WTC11 (cell line): ENCODE measurements at places on chromosomes 5 and 9.

DNA sequence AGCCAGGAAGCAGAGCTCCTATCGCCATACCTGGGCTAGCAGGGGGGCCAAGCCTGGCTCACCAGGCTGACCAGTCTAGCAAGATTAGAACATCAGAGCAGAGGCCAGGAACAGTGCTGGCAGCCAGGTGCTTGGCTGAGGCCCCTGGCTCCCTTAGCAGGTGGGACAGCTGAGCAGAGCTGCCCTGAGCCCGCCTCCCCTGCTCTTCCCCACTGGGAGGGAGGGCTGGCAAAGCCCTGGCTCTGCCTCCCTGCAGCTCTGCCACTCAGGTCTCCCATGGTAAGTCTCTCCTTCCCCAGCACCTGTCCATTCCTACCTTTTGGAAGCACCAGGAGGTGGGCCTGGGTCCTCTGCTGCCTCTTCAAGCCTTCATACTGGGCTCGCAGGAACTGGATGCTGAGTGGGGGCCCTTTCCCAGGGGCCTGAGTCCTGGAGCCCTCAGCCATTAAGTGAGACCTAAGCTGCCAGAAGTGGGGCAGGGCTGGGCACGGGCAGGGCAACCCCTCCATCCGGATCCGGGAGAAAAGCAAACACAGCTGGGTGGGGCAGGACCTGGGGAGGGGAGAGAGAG lies 803 bp downstream of the C9orf152 start:
- H3K4me3 ChIP-seq: no peak overlapping the region
- H3K27me3 ChIP-seq: peaks cover 4% of the 10 kb centered on the region; the same call in 1 of the 2 replicates
- no peaks in the 10 kb centered on the region for H3K4me1 ChIP-seq
- no peak for DNase-seq
- no peak overlapping the region for H3K27ac ChIP-seq

- H3K4me1 ChIP-seq: peaks cover 9% of the 10 kb centered on the region
- H3K36me3 ChIP-seq: no peaks in the 10 kb centered on the region
- H3K27me3 ChIP-seq: no peaks in the 10 kb centered on the region; the same call in none of the 2 replicates
- no peak overlapping the region for H3K4me3 ChIP-seq
Observed at GRCh38 chr5:171480239-171480638, 60.8 kb downstream of the FGF18 start.

DNA sequence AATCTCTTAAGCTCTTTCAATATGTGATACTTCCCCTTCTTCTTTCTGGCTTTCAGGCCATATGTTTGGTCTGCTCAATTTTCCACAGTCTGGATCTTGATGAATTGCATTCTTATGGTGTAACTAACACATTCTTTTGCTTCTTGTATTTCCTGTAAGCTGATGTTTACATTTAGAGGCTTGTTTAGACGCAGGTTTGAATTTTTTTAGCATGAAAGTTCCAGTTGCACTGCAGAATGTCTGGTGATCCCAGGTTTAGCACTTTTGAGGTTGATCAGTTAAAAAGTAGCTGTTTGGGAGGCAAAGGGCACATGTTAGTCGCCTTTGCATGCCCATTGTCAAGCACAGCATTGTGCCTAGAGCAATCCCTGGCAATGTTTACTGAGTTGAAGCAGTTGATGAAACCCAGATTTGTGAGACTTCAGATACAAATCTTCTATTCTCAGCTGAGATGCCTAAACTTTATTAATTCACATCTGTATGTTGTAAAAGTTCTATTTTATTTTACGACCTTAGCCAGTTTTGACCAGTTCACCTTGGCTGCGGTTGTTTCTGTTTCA lies 59.6 kb upstream of the SPATA31C2 start:
- DNase-seq: no peak
- H3K27ac ChIP-seq: no peak overlapping the region
- H3K4me3 ChIP-seq: no peak overlapping the region

GRCh38 chr9:87698069-87698809 lies 27.7 kb upstream of the CTSL start:
- no peak overlapping the region for H3K27ac ChIP-seq
- H3K4me1 ChIP-seq: peaks cover 6% of the 10 kb centered on the region; the same call in 1 of the 2 replicates
- no peaks in the 10 kb centered on the region for H3K27me3 ChIP-seq
- DNase-seq: no peak

- no peak for DNase-seq
- 0 out of 2 replicates have a peak, but pooled peaks cover 3% of the 10 kb centered on the region for H3K27me3 ChIP-seq
- no peak overlapping the region for H3K27ac ChIP-seq
- no peak overlapping the region for H3K4me3 ChIP-seq
- H3K4me1 ChIP-seq: no peaks in the 10 kb centered on the region
- H3K36me3 ChIP-seq: no peaks in the 10 kb centered on the region
Observed at GRCh38 chr5:5929291-5930020, 448.9 kb downstream of the MED10 start.
